ENCODE measurements at places on chromosomes 2 and 18. TPM values are rescaled to one million over a fixed set of nuclear protein-coding genes. Genes with fewer than 3 reads are reported as not detected.

DNA sequence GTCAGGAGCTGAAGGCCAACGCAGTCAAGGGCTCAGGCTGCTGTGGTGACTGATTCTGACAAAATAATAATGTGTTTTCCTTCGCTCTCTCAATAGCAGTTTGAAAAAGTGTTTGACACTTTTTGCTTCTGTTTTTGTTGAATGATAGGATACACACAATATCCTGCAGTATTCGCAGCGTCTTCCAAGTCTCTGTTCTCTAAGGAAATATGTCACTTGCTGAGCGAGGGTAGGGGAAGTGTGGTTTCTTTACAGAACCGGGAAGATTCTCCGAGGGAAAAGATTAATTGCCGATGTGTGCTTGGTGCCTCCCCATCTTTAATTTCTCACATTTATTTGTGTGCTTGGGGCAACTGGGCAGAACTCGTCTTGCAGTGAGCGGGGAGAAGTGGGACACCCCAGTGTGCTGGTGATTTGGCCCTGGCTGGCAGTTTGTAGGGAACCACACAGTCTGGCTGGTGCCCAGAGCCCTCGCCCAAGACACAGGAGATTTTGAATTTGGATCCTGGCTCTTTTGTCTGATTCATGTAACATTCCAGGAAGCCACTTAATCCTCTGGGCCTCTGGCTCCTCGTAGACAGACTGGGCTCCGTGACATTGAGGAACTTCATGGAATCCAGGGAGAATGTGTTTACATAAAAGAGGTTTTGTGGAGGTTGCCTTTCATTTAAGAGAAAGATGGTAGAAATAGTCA lies 169.4 kb downstream of the LDLRAD4 start:
- DNase-seq, result no peak

DNA sequence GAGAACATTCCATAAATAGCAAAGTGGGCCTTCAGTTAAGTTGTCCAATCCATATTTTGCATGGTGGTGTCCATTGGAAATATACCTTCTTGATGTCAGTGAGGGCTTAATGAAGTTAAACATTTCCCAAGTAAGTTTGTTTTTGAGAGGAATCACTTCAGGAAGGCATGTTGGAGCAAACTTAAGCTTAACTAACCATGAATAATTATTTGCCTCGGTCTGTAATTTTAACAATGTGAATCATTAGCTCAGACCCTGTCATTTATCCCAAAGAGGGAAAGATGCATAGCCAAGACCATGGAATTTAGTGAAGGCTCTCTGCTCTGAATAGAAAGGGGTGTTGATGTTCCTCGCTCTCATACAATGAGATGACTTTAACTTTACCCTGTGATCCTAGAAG lies 47.4 kb downstream of the SPATS2L start:
- DNase-seq, result no peak

DNA sequence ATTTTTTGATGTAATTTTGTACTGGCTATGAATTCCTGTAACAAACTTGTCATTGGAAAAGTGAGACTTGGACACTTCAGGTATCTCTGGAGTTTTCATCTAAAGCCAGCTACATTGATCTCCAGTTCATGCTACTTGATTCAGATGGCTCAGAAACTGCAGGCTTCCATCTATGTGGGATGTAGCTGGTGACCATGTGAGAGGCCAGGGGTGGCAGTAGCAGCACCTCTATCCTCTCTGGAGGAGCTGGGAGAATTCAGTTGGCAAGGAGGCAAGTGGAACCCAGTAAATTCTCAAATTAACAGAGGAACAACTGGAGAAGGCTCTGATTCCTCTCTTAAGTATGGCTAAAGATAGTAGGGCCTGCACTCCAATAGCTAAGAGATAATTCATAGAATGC lies 10.0 kb upstream of the SPTBN1 start:
- no peak for DNase-seq

Gene CNDP2
- polyA plus RNA-seq, result 121 TPM

Gene PJVK
- 2.3 TPM for polyA plus RNA-seq

Gene GPR55
- polyA plus RNA-seq, result 3.0 TPM

Gene AMER3
- polyA plus RNA-seq, result not detected

All from B cell (primary cell).